Right ventricle myocardium superior (tissue), 1 donor: ENCODE measurements at places on chromosomes 2 and 18. TPM values are rescaled to one million over a fixed set of nuclear protein-coding genes. Genes with fewer than 3 reads are reported as not detected.

Gene MC5R
- not detected for total RNA-seq

Gene CCDC68
- 3.7 TPM for total RNA-seq

Gene STPG4
- total RNA-seq, result not detected

Gene DYSF
- total RNA-seq, result 45.8 TPM

Gene PROKR1
- total RNA-seq, result not detected

Gene HOXD13
- total RNA-seq, result not detected

Gene GPR17
- total RNA-seq, result not detected

Gene NCKAP5
- total RNA-seq, result 7.9 TPM

Gene ARHGAP28
- total RNA-seq, result 1.1 TPM

Gene CELF4
- total RNA-seq, result 0.19 TPM

Gene CD8B2
- total RNA-seq, result not detected

Gene NTSR2
- 0.19 TPM for total RNA-seq

Gene MYCN
- total RNA-seq, result 0.24 TPM

Gene POTEC
- not detected for total RNA-seq

Gene KCNK3
- total RNA-seq, result 2.7 TPM

Gene DCDC2C
- not detected for total RNA-seq

Gene ADRA2B
- total RNA-seq, result 6.4 TPM

Gene FBXO15
- total RNA-seq, result not detected
